GM04504 (cell line): ENCODE measurements at places on chromosomes 11 and 22.

GRCh38 chr11:68751331-68751856 is at the start of gene TESMIN:
TESMIN (minus strand) TSS chr11:68751520; CDS start chr11:68750660, 860 bp downstream.
- peak; percentile 10 for DNase-seq

- DNase-seq: no peak
Observed at GRCh38 chr11:114049050-114049449, 10.5 kb upstream of the ZBTB16 start.

GRCh38 chr11:15544353-15544752 is 429.6 kb downstream of the INSC start:
- no peak for DNase-seq

- no peak for DNase-seq
Observed at GRCh38 chr22:30782613-30783012, 87.9 kb downstream of the OSBP2 start.

DNA sequence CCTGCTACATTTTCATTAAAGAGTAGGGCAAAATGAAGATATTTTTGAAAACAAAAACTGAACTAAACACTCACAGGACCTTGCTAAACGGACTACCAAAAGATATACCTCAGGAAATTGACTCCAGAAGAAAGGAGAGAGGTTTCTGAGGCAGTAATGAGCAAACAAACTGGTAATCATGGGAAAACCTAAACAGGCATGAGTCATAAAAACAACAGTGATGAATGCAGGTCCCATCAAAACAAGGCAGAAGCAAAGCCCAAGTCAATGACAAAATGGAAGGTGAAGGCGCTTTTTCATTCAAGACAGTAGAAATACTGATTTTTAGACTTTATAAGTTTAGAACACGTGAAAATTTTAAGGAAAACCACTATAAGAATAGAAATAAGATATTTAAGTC is 104.5 kb downstream of the EFCAB6 start:
- no peak for DNase-seq

DNA sequence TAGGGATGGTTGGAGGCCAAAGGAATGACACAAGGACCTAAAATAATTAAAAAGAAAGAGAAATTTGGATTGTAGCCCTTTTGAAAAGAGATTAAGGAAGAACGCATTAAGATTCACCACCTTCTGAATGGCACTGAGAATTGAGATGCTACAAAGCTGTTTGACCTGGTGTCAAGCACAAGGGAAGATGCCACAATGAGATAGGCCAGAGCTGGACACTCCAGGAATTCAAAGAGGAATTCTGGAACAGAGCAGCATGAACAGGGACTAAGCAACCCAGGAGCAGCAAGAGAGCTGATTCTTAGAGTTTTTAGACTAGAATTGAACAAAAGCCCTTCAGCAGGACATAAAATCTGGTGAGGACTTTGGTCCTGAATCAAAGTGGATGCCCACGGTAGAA is 11.6 kb upstream of the CECR2 start:
- no peak for DNase-seq

- DNase-seq: no peak
Observed at GRCh38 chr11:26696330-26696729, 25.5 kb downstream of the SLC5A12 start.

DNA sequence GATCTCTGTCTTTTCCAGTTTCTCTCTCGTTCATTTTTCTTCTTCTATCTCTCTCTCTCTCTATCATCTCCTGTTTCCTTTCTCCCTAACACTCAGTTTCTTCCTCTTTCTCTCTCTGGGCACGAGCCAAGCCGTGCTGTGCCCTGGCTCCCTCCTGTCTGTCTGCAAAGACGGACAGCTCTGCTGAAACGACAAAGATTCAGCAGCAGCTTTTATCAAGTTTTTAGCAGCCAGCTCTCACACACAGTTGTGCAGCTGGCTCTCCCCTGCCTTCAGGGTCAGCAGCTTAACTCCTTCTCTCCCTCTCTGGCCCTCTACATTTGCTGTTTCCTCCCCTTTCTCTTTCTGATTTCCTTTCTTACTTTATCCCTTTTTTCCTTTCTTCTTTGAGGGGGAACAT is 352.0 kb upstream of the MPPED2 start:
- DNase-seq: no peak

GRCh38 chr22:42863349-42863961 is 6.4 kb upstream of the ARFGAP3 start:
- no peak for DNase-seq

GRCh38 chr11:31254415-31254814 is 115.1 kb downstream of the DCDC1 start:
- no peak for DNase-seq

- no peak for DNase-seq
Observed at GRCh38 chr11:128021349-128022006, 565.9 kb downstream of the ETS1 start.

- no peak for DNase-seq
Observed at GRCh38 chr11:94283678-94284077, 20.7 kb upstream of the IZUMO1R start.

DNA sequence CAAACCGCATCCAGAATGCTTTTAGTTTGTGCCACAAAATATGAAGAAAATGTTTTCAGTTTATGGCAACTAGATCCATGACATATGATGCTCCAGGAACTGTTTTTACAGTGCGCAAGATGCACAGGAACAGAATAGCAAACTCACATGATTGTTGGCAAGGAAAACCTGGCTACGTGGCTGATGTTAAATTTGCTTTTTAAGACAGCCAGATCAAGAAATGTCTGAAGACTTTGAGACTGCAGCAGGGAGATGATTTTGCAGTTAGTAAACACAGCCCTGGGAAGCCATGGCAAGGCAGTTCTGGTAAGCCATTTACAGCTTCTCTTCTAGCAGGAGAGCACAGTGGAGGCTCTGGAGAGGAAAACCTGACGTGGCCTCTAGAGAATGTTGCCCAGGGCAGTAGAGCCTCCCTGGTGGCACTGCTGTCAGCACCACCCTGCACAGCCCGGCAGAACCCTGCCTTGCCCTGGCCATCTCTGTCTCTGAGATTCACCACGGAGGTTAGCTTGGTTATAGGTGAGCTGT is 69.8 kb upstream of the TNRC6B start:
- peak; percentile 38 for DNase-seq

- no peak for DNase-seq
Observed at GRCh38 chr11:27313157-27313821, 49.7 kb downstream of the CCDC34 start.

GRCh38 chr11:28596816-28597215 is 488.6 kb downstream of the METTL15 start:
- DNase-seq: no peak

GRCh38 chr11:82701847-82702520 is 31.7 kb downstream of the FAM181B start:
- peak; percentile 7 for DNase-seq

DNA sequence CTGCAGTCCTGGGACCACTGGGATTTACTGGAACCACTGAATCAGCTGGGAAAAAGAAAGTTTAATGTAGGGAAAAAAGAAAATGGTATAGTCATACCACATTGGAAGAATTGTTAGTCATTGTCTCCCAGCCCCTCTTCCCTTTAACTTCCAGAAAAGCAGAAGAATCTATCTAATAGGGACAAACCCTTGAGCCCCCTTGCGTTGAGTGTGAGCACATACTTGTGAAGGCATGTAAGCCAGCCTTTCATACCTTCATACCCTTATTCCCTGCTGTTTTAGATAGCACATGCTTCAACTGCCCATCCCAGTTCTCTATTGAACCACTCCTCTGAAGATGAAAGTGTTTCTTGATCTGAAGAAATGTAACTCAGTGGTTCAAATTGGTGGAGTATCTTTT is 6.6 kb downstream of the TREH start:
- no peak for DNase-seq

- DNase-seq: no peak
Observed at GRCh38 chr11:66100272-66101065, 30.4 kb downstream of the PACS1 start.

- DNase-seq: no peak
Observed at GRCh38 chr11:60915248-60915914, 1.4 kb downstream of the TMEM109 start.

DNA sequence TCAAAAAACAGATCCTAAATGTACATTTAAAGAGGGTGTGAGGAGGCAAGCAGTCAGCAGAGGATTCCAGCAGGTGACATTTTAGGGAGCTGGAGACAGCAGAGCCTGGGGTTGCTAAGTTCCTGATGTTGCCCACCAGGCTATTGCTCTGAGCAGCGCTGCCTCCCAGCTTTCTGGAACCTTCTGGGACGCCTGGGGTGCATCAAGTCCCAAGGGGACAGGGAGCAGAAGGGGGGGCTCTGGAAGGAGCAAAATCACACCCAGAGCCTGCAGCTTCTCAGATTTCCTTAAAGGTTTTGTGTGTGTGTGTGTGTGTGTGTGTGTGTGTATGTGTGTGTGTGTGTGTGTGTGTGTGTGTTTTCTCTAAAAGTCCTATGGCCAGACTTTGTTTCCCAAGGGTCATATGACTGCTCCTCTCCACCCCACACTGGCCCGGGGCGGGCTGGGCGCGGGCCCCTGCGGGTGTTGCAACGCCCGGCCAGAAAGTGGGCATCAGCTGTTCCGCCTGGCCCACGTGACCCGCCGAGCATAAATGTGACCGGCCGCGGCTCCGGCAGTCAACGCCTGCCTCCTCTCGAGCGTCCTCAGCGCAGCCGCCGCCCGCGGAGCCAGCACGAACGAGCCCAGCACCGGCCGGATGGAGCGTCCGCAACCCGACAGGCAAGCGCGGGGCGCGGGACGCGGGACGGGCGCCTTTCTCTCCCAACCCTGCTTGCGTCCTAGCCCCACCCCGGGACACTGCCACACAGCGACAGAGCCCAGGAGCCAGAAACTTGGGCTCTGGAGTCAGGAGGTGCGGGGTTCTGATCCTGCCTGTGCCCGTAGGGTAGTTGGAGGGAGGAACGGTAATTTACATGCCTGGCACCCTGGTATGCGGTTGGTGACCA is at the start of gene HMOX1:
TSS of gene HMOX1 (plus strand) at position 560 of the 887 bp plus-strand sequence. CDS start at position 638, 78 bp downstream.
- peak; percentile 84 for DNase-seq

DNA sequence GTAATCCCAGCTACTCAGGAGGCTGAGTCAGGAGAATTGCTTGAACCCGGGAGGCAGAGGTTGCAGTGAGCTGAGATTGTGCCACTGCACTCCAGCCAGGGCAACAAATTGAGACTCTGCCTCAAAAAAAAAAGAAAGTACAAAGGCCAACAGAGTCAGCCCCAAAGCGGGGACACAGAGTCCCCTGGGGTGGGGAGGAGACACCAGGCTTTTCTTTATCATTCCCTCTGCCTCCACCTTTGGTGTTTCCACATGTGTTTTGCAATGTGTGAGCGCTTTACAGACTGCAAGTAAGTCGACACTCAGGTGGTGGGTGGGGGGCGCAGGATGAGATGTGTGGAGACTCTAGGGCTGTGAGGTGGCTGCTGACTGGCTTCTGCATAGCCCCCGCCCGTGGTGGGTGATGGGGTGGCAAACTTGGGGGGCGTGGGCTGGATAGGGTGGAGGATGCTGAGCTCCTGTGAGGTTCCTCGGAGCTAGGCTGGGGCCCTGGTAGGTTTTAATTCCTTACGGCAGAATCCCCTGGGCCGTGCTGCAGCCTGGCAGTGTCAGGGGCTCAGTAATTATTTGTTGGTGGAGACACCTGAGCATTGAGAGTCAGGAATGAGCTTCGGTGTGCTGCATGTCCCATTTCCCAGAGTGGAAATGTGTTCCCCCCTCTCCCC is 177.2 kb downstream of the CTTN start:
- no peak for DNase-seq

DNA sequence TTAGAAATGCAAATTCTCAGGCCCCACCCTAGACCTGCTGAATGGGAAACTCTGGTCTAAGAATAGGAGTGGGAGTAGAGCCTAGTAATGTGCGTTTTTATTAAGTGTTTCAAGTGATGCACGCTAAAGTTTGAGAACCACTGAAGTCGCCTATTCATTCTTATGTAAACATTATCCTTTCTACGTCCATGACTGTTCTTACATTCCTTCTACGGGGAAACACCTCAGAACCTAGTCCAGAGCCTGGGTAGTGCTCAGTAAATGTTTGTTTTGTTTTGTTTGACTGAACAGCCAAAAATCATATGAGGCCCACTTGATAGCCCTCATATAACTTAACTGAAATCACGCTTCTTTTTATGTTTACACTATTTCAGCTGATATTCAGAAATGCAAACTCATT is 29.8 kb downstream of the VSIG10L2 start:
- no peak for DNase-seq

- no peak for DNase-seq
Observed at GRCh38 chr11:130070846-130071200, 1.1 kb downstream of the APLP2 start.

- no peak for DNase-seq
Observed at GRCh38 chr11:72102631-72102945, 509 bp downstream of the LAMTOR1 start.

- no peak for DNase-seq
Observed at GRCh38 chr22:49723478-49724029, 104.1 kb downstream of the BRD1 start.

- DNase-seq: no peak
Observed at GRCh38 chr22:48475661-48476345, 1351.9 kb downstream of the BRD1 start.

GRCh38 chr11:72100462-72100861 is 2.6 kb downstream of the LAMTOR1 start:
- DNase-seq: no peak

- no peak for DNase-seq
Observed at GRCh38 chr11:96652516-96652915, 262.7 kb downstream of the JRKL start.

- DNase-seq: no peak
Observed at GRCh38 chr11:128152796-128153696, 434.3 kb downstream of the ETS1 start.

- no peak for DNase-seq
Observed at GRCh38 chr11:2798951-2799761, 86.4 kb downstream of the CDKN1C start.

DNA sequence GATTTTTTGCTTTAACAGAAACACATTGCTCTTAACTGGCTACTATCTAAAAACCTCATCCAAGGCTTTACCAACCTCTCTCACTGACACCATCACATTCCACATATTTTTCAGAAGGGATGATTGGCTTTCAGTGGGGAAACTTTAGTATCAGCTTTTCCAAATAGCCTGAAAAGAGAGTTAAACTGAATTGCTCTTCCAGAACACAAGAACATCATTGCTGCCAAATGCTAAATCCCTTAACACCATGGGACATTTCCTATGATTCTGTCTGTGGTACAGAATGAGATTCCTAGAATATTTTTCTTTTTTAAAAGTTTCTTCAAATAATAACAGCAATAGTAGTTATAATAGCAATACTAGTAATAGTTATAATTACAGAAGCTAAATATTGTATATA is 45.4 kb downstream of the SOX6 start:
- no peak for DNase-seq

DNA sequence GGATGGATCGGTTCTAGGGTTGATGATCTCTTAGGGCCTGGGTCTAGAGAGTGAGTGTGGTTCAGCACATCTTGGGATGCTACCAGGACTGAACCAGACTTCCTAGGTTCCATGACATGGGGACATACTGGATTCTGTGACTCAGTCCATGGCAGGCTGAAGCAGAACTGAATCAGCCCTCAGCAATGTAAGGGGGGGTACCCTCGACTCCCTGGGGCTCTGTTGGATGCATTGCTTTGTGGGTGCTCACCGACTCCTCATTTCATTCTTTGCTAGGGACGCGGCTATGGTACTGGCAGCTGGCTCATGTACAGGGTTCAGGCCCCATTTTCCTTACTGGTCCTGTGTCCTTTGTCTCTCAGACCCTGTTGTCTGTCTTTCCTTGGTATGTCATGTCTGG is 733 bp upstream of the GRAMD1B start:
- peak; percentile 63 for DNase-seq

GRCh38 chr11:472816-473215 is 22.7 kb downstream of the PTDSS2 start:
- no peak for DNase-seq
